ENCODE measurements at places on chromosomes 4 and X.

- no peak for DNase-seq
These were observed 32.1 kb downstream of the PIGG start for GRCh38 chr4:531076-531475.

DNA sequence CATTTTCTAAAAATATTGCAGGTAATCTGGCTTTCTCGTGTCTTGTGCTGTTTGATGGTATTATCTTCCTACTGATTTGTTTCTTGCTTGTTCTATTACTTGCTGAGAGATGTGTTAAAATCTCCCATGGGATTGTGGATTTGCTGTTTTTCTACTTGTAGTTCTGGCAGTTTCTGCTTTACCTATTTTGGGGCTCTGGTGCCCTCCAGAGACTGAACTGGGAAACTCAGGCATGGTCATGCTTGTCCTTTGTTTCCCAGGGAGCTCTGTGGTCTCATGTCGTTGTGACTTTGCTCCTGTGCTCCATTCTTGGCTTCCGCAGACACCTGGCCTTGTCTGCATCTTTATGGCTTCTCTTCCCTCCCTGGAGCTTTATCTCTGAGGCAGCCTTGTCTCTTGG lies 39.5 kb downstream of the NSD2 start:
- DNase-seq = no peak

DNA sequence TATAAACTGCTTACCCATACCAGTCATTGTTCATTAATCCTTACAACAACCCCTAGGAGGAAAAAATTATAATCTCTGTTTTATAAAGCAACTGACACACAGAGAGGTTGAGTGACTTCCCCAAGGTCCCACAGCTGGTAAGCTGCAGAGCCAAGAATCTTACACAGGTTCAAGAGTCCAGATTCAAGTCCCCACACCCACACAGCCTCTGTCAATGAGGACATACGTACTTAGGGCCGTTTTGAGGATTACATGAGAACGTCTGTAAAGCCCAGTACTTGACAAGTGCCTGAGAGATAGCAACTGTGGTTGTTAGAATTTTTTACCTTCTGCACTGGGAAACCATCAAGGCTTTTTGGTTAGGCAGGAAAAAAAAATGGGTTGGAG lies 556 bp upstream of the SLC25A43 start:
- DNase-seq = no peak

GRCh38 chr4:11847167-11847566 lies 418.5 kb upstream of the HS3ST1 start:
- DNase-seq = no peak

GRCh38 chrX:29318012-29318411 lies 730.8 kb downstream of the IL1RAPL1 start:
- no peak for DNase-seq

DNA sequence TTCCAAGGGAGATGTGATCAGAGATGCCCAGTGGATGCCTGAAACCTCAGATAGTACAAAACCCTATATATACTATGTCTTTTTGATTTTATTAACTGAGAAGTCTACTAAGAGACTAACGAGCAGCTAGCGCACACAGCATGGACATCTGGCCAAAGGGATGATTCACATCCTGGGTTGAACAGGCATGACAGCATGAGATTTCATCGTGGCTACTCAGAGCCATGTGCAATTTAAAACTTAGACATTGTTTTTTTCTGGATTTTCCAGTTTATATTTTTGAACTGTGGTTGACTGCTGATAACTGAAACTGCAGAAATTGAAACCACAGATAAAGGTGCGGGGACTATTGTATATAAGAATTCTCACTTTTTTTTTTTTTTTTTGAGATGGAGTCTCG lies 2252.9 kb upstream of the AGA start:
- no peak for DNase-seq

Data from ascending aorta (tissue), 2 donors.